ENCODE measurements at places on chromosomes 6 and 20. TPM values are rescaled to one million over a fixed set of nuclear protein-coding genes. Genes with fewer than 3 reads are reported as not detected.

DNA sequence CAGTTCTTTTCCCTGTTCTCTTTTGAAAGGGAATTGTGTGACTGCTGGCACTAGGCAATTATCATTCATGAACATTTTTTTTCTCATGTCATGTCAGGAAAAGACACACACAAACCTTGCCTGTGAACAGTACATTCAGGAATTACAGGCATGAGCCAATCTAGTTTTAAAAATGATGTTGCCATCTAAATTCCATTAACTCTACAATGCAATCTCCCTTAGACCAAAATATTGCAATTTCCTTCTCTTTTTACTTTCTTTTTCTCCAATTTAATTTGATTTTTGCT is 127.5 kb upstream of the STMND1 start:
- no peak for DNase-seq

DNA sequence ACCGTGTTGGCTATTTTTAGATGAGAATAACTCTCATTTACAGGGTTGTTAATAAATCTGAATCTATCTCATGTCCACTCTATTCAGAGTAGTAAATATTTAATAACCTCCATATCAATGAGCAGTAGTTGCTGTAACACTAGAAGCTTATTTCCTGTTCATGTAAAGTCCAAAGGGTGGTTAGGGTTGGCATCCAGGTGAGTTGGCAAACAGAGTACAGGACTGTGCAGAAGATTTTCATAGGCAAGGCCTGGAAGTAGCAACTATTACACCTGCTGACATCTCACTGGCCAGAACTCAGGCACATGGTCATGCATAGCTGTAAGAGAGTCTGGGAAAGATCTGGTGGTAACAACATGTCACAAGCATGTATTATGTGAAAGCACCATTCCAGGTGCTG is 147.5 kb downstream of the PHF3 start:
- DNase-seq = no peak

- DNase-seq = no peak
These were observed 139.0 kb downstream of the FNDC1 start for GRCh38 chr6:159308198-159308597.

GRCh38 chr6:74872754-74873476 is 332.9 kb downstream of the COL12A1 start:
- peak; percentile 27 for DNase-seq

GRCh38 chr6:157620944-157621343 is 202.1 kb upstream of the SNX9 start:
- no peak for DNase-seq

DNA sequence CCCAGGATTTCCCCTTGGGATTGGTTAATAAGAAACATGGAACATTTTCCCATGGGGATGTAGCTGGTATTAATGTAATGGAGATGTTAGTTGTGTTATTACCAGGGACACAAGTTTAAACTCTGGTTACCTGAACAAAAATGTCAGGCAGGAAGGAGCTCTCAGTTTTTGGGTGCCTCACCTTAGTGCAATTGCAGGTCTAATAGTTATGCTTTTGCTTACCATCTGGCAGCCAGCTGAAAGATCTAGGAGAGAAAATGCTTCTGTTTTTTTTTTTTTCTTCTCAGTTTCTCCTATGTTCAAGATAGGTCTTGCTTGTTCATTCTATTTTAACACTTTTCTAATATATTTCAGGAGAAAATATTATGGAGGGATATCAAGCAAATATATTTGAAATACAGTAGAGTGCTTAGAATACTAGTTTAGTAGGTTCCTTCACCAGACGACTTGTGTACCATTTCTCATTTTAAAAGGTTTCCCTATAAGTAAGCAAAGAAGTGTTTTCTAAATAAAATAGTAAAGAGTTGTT is 4.2 kb upstream of the UBE2J1 start:
- no peak for DNase-seq

DNA sequence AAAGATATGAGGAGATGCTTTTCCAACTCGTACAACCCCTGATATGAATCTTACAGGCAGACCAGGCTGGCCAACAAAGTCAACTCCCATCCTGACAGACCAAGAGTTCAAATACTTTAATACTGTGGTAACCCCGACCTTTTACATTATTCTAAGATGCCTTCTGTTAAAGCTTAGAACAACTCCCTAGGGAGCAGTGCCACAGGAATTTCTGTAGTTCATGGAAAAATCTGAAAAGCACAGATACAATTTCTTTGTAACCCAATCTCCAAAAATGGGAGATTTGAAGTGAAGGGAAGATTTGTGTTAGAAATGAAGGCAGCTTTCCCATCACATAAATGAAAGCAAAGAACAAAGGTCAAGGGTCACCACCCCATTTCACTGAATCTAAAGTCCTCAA is 151.3 kb upstream of the BEND6 start:
- DNase-seq = no peak

DNA sequence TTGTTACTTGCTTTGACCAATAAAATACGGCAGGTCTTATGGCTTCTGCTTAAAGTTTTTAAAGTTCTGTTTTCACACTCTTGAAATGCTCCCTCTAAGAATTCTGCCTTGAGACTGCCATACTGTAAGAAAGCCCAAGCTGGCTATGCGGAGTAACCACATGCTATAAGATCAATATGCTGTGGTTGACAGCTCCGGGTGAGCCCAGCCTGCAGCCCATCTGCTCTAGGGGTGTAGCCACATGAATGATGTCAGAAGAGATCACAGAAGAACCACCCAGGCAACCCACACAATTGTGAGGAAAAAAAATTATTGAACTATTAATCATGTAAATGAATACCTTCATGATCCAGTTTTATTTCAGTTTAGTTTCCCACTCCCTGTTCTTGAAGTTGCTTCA is 26.1 kb upstream of the SH3BGRL2 start:
- DNase-seq = no peak

GRCh38 chr6:97113170-97113569 is 169.8 kb downstream of the MMS22L start:
- DNase-seq = no peak

- DNase-seq = no peak
These were observed 1003.7 kb downstream of the EPHA7 start for GRCh38 chr6:92415656-92416055.

- DNase-seq = no peak
These were observed 30.4 kb downstream of the GABRR1 start for GRCh38 chr6:89186762-89187161.

DNA sequence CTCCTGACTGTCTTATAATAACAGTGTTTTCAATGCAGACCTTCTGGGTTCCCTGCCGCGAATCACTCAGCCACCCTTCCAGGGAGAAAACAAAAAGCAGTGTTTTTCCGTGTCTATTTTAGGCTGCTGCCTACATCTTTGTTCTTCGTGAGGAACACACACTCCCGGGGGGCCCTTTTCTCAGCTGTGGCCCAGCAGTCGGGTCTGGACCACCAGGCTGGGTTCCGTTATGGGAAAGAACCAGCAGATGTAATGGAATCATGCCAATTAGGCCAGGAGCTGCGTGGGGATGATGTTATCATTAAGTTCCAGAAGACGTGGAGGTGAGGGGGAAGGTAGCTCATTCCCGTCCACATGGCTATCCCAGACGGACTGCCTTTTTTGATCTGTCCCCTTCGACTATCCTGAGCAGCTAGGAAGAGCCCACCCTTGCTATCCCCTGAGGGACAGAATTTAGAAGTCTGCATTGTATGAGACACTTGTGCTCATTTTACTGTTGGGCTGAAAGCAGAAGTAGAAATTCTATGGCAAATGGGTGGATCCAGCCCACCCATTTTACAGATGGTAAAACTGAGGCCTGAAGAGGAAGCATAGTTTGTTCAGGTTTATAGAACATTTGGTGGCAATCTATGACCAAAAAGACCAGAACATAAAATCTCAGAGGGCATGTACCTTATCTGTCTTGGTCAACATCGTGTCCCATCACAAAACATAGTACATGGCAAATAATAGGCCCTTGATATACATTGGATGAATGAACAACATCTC is 54.5 kb downstream of the KCNB1 start:
- DNase-seq = no peak

GRCh38 chr6:88565409-88565811 is 398.0 kb downstream of the RNGTT start:
- DNase-seq = no peak

DNA sequence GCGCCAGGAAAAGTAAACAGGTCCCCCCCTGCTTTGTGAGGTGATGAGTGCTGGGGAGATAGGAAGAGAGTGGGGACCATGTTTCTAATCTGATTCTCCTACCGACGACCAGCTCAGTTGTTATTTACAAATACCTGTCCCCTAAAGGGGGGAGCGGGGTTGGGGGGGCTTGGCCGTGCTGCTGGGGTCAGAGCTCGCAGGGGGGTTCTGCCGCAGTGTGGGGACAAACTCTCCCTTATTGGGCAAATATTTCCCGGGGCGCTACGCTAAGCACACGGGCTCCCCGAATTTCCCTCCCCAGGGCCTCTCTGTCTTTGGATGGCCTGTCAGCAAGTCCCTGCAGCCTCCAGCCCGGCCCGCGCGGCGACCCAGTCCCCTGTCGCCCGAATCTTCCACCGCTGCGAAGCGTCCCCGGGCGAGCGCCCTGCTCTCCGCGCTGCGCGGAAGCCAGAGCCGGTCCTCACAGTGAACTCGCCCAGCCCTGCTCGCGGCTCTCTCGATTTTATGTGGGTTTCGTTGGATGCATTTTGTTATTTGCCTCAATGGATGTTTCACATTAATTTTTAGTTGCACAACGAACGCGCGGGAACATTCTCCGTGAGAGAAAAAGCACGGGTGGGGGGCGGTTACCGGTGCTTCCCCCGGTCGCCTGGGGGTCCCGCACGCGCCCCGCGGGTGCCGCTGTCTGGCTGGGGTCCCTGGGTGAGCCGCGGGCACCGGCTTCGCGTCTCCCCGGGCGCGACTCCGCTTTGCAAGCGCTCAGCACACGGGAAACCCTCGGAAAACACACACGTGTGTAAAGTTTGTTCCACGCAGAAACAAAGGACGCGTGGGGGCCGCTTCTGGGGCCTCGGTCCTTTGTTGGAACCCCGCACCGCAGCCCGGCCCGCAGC is 1.5 kb upstream of the STX16 start:
- no peak for DNase-seq

DNA sequence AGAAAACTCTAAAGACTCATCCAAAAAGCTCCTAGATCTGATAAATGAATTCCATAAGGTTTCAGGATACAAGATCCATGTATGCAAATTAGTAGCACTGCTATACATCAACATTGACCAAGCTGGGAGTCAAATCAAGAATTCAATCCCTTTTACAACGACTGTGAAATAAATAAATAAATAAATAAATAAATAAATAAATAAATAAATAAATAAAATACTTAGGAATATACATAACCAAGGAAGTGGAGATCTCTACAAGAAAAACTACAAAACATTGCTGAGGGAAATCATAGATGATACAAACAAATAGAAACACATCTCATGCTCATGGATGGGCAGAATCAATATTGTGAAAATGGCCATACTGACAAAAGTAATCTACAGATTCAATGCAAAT is 132.0 kb upstream of the NRSN1 start:
- DNase-seq = no peak

DNA sequence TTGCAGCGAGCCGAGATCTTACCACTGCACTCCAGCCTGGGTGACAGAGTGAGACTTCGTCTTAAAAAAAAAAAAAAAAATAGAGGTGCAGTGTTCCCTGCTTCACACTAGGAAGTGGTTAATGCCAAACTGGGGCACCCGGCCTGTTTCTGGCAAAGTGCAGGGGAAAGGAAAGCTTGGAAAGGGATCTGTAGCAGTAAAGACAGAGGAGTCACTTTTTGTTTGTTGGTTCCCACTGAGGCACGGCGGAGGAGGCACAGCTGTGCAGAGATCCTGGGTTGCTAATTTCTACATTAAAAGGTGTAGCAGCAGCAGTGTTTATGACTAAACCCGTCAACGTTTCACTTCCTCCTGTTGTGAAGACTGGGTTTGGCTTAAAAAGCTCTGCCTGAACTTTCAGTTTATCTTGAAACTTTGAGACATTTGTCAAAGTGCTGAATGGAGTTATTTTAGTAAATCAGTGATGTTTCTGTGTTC is 125.6 kb downstream of the CARMIL1 start:
- peak; percentile 6 for DNase-seq

DNA sequence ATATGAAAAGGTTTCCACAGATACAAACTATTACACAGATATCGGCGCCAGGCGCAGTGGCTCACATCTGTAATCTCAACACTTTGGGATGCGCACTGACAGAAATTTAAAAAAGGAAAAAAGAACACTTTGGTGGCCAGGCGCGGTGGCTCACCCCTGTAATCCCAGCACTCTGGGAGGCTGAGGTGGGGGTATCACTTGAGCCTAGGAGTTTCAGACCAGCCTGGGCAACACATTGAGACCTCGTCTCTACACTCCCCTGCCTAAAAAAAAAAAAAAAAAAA is 41.6 kb downstream of the NUDT3 start:
- DNase-seq = no peak

DNA sequence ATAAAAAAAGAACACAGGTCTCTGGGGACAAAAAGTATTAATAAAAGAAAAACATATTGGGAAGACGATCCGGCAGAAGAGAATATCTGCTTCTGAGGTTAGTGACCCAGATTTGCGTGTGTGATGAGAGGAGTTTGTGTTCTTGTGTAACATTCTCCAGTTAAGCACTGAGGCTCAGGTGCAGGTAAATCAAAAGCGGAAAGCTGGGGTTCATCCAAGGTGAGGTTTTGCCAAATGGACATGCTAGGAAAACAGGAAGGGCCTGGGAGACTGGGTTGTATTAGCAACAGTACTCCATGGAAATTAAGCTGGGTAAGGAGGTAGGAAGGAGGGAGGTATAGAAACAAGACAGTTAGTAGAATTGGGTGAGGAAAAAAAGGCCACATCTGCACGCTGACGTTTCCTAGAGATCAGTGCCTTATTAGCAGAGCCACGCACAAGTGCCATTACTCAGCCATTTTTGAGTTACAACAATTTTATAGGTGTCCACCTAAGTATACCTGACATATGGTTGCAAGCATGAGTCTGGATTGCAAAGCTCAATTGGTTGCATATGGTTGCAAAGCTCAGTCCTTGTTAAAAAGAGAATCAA is 139.6 kb downstream of the ZMYND8 start:
- DNase-seq = no peak

DNA sequence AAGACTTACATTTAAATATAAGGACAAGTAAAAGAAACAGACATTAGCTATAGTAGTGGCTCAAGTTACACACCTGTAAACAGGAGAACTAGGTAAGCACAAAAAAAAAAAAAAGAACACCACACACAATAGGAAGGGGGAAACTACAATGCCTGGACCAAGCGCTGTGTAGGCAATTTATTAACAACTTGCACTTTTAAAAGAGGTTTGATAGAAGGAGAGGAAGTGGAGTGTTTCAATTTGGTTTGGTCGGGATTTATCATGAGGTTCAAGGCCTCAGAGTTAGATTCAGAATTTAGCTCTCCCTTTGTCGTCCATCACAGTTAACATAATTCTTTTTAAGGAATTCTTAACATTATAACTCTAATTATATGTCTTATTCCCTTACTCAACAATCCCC is 1.1 kb upstream of the USP49 start:
- DNase-seq = no peak

Gene C6orf52
- total RNA-seq = not detected

Gene CST4
- total RNA-seq = not detected

Gene MYT1
- not detected for total RNA-seq

Gene TSBP1
- total RNA-seq = not detected

Gene OPRM1
- total RNA-seq = not detected

Gene ZNF831
- total RNA-seq = not detected

Gene OR2J3
- total RNA-seq = not detected

Gene GPSM3
- 22.8 TPM for total RNA-seq

Gene TMEM217
- 6.8 TPM for total RNA-seq

Gene ANKRD6
- total RNA-seq = 9.6 TPM
